ENCODE measurements at places on chromosomes 6 and 20.

DNA sequence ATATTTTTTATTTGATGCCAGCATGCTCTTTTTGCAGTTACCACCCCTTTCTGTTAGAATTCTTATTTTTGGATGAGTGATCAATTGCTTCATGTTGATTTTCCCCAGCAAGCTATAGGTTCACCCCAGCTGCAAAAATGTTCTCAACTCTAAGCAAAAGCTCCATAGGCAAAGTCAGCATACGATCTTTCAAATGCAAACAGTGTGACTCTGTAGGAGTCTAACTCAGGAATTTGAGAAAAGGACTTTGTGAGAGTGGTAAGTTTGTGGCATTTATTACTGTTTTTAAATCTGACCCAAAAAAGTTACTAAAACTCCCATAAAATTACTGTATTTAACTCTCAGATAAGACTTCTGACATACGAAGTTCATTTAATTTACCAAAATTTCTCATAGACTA lies 134.9 kb upstream of the HSF2 start:
- DNase-seq: no peak

DNA sequence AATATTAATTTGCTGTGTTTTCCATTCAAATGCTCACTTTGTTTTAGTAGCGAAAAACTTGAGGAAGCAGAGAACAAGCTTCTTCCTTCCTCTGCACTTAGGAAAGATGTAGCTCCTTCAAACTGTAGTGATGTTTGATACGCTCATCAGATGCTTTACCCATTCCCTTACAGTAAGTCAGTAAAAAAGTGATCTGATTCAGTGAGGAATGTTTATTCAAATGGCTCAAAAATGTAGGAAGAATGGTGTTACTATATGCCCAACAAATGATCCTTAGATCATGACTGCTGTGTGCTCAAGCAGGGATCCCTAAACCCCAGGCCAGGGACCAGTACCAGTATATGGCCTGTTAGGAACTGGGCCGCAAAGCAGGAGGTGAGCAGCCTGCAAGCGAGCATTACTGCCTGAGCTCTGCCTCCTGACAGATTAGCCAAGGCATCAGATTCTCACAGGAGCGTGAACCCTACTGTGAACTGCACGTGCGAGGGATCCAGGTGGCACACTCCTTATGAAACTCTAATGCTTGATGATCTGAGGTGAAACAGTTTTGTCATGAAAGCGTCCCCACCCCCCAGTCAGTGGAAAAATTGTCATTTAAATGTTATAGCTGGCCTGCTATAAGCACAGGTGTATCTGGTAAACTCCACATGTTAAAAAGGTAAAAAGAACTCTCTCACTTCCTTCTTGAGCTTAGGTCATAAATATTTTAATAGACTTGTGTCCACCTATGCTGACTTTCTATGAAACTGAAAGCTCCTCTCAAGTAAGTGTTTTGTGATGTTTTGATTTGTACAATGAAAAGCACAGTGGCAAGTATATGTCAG lies 187.2 kb downstream of the FOXC1 start:
- no peak for DNase-seq

- DNase-seq: peak; percentile 91
Measured at GRCh38 chr20:11159728-11160127, 485.9 kb upstream of the JAG1 start.

- DNase-seq: no peak
Measured at GRCh38 chr20:24746351-24746685, 202.8 kb upstream of the CST7 start.

DNA sequence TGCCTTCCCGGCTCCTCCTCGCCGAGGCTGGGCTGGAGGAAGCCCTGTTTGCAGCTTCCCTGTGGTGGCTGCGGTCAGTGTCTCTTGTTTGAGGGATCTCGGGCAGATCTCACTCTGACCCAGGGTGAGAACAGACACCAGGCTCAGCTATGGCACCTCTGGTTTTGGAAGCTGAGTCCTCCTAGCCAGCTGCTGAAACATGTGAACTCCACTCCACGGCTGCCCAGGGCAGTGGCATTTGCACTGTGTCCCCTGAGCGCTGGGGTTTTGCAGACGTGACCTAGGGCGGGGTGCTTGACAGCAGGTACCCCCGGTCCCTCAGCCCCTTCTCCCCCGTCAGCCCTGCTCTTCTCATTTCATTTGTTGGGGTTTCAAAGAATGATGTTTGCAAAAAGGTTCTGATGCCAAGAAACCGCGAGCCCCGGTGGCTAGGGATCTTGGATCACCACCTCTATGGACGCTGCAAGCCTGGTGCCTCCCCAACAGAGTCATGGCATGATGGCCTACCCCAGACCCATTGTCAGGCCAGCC lies 55.0 kb upstream of the DACT2 start:
- DNase-seq: no peak

DNA sequence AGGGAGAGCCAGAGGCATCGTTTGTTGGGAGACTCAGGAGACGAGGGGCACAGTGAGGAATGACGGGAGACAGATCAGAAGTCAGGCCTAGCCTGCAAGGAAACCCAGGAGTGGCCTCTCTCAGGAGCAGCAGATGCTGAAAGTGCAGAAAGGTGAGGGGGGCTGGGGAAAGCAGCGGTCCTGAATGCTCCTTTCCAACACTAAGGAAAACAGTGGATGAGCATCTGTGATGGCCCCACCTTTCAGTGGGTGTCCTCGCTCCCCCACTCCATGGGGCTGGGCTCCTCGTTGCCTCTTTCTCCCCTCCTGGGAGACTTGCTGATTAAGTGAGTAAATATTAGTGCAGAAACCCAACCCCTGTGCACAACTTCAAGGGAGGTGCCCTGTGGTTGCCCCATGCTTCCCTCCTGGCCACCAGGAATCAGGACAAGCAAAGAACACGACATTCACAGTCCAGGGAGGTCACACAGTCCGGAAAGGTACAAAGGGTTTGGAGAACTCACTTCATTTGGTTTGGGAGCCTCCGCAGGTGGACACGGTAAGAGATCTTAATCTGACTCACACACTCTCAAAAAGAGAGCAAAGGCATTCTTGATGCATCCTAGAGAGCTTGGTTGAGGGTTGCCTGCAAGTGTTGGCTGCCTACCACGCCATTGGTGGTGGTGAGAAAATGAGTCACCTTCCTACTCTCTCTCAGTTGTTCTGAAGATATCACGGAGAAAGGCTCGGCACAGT lies 9.7 kb upstream of the BPIFB1 start:
- DNase-seq: no peak

- DNase-seq: no peak
Measured at GRCh38 chr6:156590482-156590881, 186.7 kb upstream of the ARID1B start.

GRCh38 chr6:14731611-14732010 lies 514.3 kb upstream of the JARID2 start:
- DNase-seq: no peak

DNA sequence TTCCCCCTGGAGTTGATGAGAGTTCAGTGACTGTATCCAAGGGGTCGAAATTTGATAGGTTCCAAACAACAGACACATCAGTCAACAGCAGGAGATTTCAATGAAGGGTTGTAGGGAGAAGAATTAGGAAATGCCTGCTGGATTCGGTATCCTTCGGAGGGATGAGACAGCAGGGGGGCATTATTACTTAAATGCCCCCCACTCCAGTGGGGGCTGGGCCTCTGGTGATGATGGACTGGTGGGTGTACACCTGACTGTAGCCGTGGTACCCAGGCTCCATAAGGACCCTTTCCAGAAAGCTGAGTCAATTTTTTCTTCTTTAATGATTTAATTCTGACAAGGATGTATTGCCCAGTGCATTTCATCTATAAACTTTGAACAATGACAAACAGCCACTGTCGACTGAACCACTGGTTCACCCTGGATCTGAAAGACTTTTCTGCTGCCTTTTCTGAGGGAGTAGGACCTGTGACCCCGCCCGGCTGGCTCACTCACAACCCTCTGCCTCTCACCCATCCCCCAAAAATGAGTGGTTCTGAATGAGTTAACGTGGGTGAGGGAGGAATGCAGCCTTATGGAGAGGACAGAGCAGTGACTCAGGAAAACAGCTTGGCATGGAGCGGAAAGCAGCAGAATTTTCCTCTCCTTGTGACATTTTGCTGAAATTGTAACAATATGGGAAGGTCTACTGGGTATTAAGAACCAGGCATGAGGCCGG lies 41.0 kb downstream of the ZMYND8 start:
- DNase-seq: peak; percentile 91

GRCh38 chr6:84976526-84977362 lies 212.3 kb upstream of the TBX18 start:
- peak; percentile 1 for DNase-seq

Measured in iris pigment epithelial cell (primary cell).